ENCODE measurements at places on chromosomes 1 and 21. TPM values are rescaled to one million over a fixed set of nuclear protein-coding genes. Genes with fewer than 3 reads are reported as not detected.

Gene TIAM1
- total RNA-seq = 19.3 TPM

Gene CLCA1
- 0.14 TPM for total RNA-seq

Gene DDR2
- 1.1 TPM for total RNA-seq

Gene TRAF3IP3
- not detected for total RNA-seq

Gene KIF2C
- 38.5 TPM for total RNA-seq

Gene C1orf21
- total RNA-seq = 21.9 TPM

Gene SNX27
- total RNA-seq = 10.6 TPM
